Esophagus squamous epithelium (tissue), 5 donors: ENCODE measurements at places on chromosomes 6 and 20.
A peak's percentile ranks its signal among the peaks of the same experiment; 100 is the strongest.

- no peak overlapping the region for H3K27ac ChIP-seq
- peaks cover 19% of the 10 kb centered on the region for H3K4me1 ChIP-seq
- no peak for DNase-seq
- no peak overlapping the region for H3K4me3 ChIP-seq
Measured at GRCh38 chr6:52675372-52675771, 4.5 kb downstream of the TMEM14A start.

DNA sequence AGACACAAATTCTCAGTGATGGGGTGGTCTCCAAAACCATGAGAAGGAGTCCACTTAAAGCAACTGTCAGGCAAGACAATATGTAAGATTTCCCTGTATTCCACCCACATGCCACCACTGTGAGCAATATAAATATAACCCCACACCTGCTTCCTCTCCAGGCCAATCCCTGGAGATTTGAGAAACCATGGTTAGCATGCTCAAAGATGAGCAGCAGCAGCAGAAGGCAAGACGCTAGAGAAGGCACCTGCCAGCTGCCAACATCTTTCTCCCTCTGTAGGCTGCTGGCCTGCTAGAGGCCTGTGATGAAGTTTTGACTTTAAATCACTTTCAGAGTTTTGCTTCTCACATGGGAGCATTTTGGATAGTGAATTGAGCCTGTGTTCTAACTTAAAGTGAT is 7.9 kb upstream of the SOD2 start:
- no peak for DNase-seq
- H3K4me3 ChIP-seq, result no peak overlapping the region
- H3K4me1 ChIP-seq, result peaks cover 12% of the 10 kb centered on the region
- no peaks in the 10 kb centered on the region for H3K27me3 ChIP-seq
- H3K36me3 ChIP-seq, result no peaks in the 10 kb centered on the region

- no peaks in the 10 kb centered on the region for H3K27me3 ChIP-seq
- no peak overlapping the region for H3K4me3 ChIP-seq
- no peak overlapping the region for H3K27ac ChIP-seq
Measured at GRCh38 chr6:55777469-55777868, 97.9 kb downstream of the BMP5 start.

GRCh38 chr6:56096946-56097621 is 150.3 kb downstream of the COL21A1 start:
- no peaks in the 10 kb centered on the region for H3K27me3 ChIP-seq
- no peak overlapping the region for H3K27ac ChIP-seq
- no peak overlapping the region for H3K4me3 ChIP-seq

GRCh38 chr6:167111597-167111996 is 11.3 kb upstream of the CCR6 start:
- no peaks in the 10 kb centered on the region for H3K36me3 ChIP-seq
- H3K27ac ChIP-seq, result no peak overlapping the region
- no peaks in the 10 kb centered on the region for H3K27me3 ChIP-seq
- H3K4me1 ChIP-seq, result no peaks in the 10 kb centered on the region
- DNase-seq, result no peak

GRCh38 chr6:170003027-170003426 is 251.6 kb downstream of the ERMARD start:
- H3K27ac ChIP-seq, result no peak overlapping the region
- peaks cover 16% of the 10 kb centered on the region for H3K27me3 ChIP-seq
- peaks cover 5% of the 10 kb centered on the region for H3K4me1 ChIP-seq
- H3K4me3 ChIP-seq, result no peak overlapping the region

- DNase-seq, result no peak
- H3K27me3 ChIP-seq, result no peaks in the 10 kb centered on the region
- H3K27ac ChIP-seq, result no peak overlapping the region
- no peaks in the 10 kb centered on the region for H3K36me3 ChIP-seq
- H3K4me3 ChIP-seq, result no peak overlapping the region
Measured at GRCh38 chr6:159931846-159932245, 37.0 kb upstream of the IGF2R start.

DNA sequence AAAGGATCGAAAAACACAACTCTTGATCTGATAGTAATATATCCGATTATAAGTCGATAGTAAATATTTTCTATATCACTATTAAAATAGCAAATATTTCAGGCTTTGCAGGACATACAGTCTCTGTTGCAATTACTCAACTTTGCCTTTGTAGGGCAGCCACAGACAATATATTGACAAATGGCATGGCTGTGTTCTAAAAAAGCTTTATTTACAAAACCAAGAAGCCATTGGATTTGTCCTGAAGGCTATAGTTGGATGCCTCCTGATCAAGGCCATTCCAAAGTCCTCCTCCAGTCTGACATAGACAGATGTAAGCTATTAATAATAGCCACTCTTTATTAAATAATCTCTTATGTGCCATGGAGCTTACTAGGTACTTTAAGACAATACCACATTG is 5.9 kb downstream of the OCSTAMP start:
- H3K27ac ChIP-seq, result no peak overlapping the region
- no peak overlapping the region for H3K4me3 ChIP-seq
- no peaks in the 10 kb centered on the region for H3K36me3 ChIP-seq
- H3K27me3 ChIP-seq, result no peaks in the 10 kb centered on the region

DNA sequence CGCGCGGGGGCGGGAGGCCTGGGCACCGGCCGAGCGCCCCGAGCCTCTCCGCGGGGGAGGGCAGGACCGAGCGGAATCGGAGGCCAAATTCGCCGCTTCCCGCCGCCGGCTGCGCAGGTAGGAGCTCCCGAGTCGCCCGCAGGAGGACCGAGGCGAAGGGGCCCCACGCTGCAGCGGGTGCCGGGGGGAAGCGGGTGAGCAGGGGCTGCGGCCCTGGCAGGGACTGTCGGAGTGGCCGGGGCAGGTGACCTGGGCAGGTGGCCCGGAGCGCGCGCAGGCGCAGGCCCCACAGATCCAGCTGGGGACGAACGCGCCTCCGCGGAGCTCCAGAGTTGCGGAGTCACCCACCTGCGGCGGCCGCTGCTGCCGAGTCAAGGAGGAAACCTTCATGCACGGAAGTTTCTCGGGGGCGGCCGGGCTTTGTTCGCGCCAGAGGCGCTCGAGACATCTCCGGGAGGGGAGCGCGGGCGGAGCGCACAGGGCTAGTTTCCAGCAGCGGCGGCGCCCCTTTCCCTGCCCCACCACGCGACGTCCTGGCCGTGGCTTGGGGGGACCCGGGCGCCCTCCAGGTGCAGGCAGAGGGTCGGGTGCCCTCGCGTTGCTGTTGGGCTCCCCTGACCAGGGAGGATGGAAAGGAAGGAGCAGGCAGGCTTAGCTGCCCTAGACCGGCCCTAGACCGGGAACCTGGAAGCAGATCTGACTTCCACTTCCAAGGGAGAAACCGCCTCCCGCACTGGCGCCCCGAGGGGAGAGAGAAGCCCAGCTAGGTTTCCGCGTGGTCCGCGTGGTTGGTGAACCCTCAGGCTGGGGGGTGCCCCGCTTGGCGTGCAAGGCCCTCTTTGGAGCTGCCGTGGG is 590 bp downstream of the SLCO4A1 start:
- H3K4me1 ChIP-seq, result peaks cover 57% of the 10 kb centered on the region
- no peaks in the 10 kb centered on the region for H3K27me3 ChIP-seq
- H3K27ac ChIP-seq, result peak overlapping the region; percentile 84
- no peaks in the 10 kb centered on the region for H3K36me3 ChIP-seq
